COLO829 (cell line): ENCODE measurements at places on chromosomes 11 and 22.

DNA sequence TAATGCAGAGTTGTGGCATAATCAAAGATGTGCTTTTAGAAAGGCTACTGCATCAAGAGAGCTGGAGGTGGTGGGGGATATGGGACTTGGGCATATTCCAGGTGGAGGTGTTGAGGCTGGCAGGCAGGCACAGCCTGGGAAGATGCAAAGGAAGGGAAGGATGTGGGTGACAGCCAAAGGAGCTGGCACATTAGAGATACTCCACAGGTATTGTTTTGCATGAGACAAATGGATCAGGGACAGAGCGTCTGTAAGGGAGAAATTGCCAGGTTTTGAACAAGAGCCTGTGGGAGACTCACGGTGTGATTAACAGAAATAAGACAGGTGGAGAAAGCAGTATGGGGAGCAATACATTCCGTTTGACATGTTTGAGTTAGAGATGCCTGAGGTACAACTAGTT lies 263.7 kb downstream of the NELL1 start:
- no peak for DNase-seq

GRCh38 chr11:84817998-84818397 lies 809.1 kb downstream of the DLG2 start:
- DNase-seq: no peak

DNA sequence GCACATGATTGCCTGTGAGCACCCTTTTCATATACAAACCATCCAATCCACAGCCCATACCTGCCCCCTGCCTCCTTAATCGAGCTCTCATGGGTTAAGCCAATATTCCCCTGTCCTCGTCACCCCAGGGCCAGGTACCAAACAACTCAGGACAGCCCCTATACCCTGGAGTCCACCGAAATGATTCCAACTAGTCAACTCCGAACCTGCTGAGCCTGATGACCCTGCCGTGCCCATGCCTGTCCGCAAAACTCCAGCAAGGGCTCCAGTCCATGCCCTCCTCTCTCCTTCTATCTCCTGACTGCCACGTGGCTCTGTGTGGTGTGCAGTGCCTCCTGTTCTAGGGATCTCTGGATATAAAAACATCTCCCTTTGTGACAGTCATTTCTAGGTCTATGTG lies 35.5 kb upstream of the SYT13 start:
- no peak for DNase-seq

GRCh38 chr22:43555561-43556515 lies 144.0 kb downstream of the MPPED1 start:
- no peak for DNase-seq

DNA sequence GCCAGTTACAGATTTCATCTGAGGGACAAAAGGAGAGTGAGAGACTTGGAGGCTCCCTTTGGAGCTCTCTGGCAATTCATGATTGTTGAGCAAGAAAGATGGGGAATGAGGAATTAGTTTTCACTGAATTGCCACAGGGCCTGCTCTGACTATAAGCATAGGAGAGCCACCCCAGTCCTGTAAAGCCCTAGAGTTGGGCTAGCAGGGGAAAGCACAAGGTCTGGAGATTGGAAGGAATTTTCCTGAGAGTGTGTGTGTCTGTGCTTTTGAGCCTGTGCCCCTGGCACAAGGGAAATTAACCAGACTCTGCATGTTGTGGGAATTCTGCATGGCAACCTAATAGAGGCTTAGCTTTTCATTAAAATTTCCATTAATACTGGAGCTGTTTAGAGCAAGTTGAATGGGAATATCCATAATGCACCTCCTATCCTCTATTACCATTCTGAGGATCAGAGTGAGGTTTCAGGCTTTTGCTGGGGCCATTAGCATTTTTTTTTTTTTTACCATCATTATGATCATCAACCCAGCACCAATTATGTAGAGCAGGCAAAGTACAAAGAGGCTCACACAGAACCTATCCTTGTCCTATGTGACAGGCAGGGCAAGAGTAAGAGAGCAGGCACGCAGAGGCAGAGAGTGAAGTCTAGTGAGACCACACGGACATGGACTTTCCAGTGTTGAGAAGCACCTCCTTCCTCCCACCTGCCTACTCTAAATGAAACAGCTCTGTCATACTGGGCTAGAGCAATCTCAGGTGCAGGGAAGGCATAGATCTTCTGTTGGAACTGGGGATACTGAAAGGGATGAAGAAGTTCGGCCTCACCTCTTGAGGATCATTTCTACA lies 308.5 kb downstream of the ST3GAL4 start:
- DNase-seq: no peak
